ENCODE measurements at places on chromosomes 2 and 18. TPM values are rescaled to one million over a fixed set of nuclear protein-coding genes. Genes with fewer than 3 reads are reported as not detected.

DNA sequence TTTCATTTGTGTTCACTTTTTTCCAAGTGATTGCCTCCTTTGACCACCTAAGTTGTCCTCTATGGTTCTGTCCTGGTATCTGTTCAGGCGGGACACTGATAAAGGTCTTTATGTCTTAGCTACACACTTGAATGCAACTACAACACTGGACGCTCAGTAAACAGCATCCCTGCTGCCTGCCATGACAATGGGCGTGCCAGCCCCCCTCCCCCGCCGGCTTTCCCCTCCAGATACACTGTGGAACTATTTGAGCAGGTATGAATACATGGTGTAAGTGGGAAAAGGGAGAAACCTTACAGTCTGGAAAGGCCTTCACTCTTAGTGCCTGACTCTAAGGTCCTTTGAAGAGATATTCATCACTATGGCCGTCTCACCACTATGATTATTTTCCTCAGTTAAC, 5.7 kb downstream of the AGBL5 start:
- no peaks in the 10 kb centered on the region for H3K27me3 ChIP-seq
- peaks cover 11% of the 10 kb centered on the region for H3K36me3 ChIP-seq
- no peak overlapping the region for H3K27ac ChIP-seq
- no peak for DNase-seq
- H3K4me1 ChIP-seq: peaks cover 3% of the 10 kb centered on the region

GRCh38 chr2:64905338-64906024, 83.7 kb upstream of the SLC1A4 start:
- no peak overlapping the region for H3K4me3 ChIP-seq
- DNase-seq: no peak
- H3K4me1 ChIP-seq: peaks cover 9% of the 10 kb centered on the region
- no peak overlapping the region for H3K27ac ChIP-seq

Gene MSH2
- total RNA-seq: 81.9 TPM

DNA sequence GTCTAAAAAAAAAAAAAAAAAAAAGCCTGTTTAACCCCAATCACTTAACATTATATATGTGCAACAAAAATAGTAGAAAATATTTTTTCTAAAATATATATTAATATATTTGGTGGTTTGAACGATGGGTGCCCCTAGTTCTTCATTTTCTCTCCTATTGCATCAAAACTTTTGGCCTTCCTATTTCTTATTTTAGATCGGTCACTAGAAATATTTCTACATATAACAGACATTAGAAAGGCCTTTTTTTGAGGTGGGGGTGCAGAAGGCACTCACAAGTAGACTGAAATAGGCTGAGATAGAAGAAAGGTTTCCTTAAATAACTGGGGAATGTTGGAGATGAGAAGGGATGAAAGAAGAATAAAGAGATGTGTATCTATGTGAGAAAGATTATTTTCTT, 49.3 kb upstream of the AP1S3 start:
- no peak for DNase-seq
- peaks cover 3% of the 10 kb centered on the region for H3K4me1 ChIP-seq
- H3K27ac ChIP-seq: peak overlapping the region; percentile 84
- no peak overlapping the region for H3K4me3 ChIP-seq
- peaks cover 20% of the 10 kb centered on the region for H3K36me3 ChIP-seq
- no peaks in the 10 kb centered on the region for H3K27me3 ChIP-seq

DNA sequence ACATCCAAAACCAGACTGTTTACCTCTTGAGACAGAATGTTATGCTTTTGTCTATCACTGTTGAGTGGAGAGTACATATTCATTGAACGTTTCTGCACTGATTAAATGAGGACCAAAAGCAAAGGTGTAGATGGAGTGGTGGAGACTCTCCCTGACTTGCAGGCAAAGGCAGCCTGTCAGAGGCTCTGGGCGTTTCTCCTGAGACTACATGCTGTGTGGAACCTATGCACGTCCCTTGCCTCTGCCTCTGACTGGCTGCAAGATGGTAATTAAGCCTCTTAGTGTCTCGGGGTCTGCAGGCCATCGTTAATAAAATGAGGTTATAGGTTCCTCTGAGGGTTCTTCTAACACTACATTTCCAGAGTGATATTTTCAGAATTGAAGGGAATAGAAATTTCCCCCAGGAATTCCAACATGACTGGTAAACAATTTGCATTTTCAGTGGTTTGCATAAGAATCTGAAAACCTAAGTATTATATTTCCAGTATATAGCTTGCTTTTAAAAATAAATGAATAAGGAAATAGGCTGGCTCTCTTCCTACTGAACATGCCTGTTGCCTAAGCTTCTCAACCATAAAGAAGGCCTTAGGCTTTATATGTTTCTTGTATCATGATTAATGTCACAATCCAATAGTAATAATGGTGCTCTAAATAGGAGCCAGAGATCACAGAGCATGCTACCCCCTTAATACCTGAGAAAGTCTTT, 107.4 kb downstream of the FTCDNL1 start:
- H3K27ac ChIP-seq: no peak overlapping the region
- no peaks in the 10 kb centered on the region for H3K36me3 ChIP-seq
- peaks cover 10% of the 10 kb centered on the region for H3K27me3 ChIP-seq
- H3K4me1 ChIP-seq: no peaks in the 10 kb centered on the region
- H3K4me3 ChIP-seq: no peak overlapping the region
- no peak for DNase-seq

Gene STAT4
- total RNA-seq: 1.0 TPM

Gene PCARE
- not detected for total RNA-seq

Gene UPP2
- not detected for total RNA-seq
